ENCODE measurements at places on chromosomes 7 and 10.

GRCh38 chr10:131169146-131169545 lies 142.4 kb downstream of the TCERG1L start:
- H3K27ac ChIP-seq = no peak overlapping the region
- no peaks in the 10 kb centered on the region for H3K36me3 ChIP-seq
- H3K4me3 ChIP-seq = no peak overlapping the region
- no peak for DNase-seq
- no peaks in the 10 kb centered on the region for H3K27me3 ChIP-seq
- H3K4me1 ChIP-seq = no peaks in the 10 kb centered on the region

- peak overlapping the region; percentile 52 for H3K27ac ChIP-seq
- no peaks in the 10 kb centered on the region for H3K4me1 ChIP-seq
- H3K36me3 ChIP-seq = no peaks in the 10 kb centered on the region
- H3K27me3 ChIP-seq = no peaks in the 10 kb centered on the region
- H3K4me3 ChIP-seq = no peak overlapping the region
These were observed 123.4 kb downstream of the NEURL1 start for GRCh38 chr10:103616705-103617601.

GRCh38 chr7:157928808-157929425 lies 592.1 kb downstream of the DNAJB6 start:
- H3K27ac ChIP-seq = no peak overlapping the region
- peaks cover 9% of the 10 kb centered on the region for H3K36me3 ChIP-seq
- H3K4me3 ChIP-seq = no peak overlapping the region
- H3K27me3 ChIP-seq = no peaks in the 10 kb centered on the region

- no peaks in the 10 kb centered on the region for H3K4me1 ChIP-seq
- H3K27ac ChIP-seq = no peak overlapping the region
- DNase-seq = no peak
- no peak overlapping the region for H3K4me3 ChIP-seq
- no peaks in the 10 kb centered on the region for H3K27me3 ChIP-seq
These were observed 1247.8 kb upstream of the SORCS1 start for GRCh38 chr10:108412323-108412722.

DNA sequence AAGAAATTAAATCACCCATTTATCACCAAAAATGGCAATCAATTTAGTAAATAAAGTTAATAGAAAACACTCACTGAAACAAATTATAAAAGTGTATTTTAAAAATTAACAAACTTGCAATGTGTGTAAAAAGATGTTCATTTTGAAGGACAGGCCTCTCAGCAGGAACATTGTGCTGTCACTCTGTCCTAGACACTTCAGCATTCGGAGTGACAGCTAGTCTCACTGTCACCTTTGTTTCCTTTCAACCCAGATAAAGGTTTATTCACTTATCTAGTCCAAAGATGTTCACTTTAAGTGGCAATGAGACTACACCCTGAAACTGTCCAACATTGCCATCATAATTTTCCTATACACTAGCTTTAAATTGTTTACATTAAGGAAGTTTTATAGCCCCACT lies 91.9 kb upstream of the PLXDC2 start:
- no peaks in the 10 kb centered on the region for H3K27me3 ChIP-seq
- H3K4me3 ChIP-seq = no peak overlapping the region
- H3K36me3 ChIP-seq = no peaks in the 10 kb centered on the region
- DNase-seq = no peak
- no peak overlapping the region for H3K27ac ChIP-seq

DNA sequence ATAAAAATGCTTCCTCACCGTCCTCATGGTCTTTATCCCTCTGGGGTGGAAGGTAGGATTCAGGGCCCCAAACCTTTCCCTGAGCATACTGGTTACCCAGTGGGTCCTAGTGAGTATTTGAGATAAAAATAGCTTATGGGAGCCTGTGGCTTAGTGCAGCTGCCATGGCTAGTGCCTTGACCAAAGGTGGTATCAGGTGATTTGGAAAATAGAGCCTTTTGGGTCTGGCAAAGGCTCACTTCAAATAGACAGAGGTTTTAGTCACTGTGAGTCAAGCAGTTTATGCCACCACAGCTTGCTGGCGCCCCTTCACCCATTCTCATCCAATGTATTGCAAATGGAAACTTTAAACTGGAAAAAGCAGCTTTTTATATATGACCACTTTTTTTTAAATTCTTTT lies 30.4 kb downstream of the PLAU start:
- peaks cover 6% of the 10 kb centered on the region for H3K27me3 ChIP-seq
- H3K27ac ChIP-seq = no peak overlapping the region
- H3K36me3 ChIP-seq = no peaks in the 10 kb centered on the region
- peaks cover 6% of the 10 kb centered on the region for H3K4me1 ChIP-seq
- H3K4me3 ChIP-seq = no peak overlapping the region
- DNase-seq = no peak

GRCh38 chr7:131302876-131303707 lies 24.6 kb upstream of the MKLN1 start:
- H3K27ac ChIP-seq = no peak overlapping the region
- no peak overlapping the region for H3K4me3 ChIP-seq
- no peaks in the 10 kb centered on the region for H3K27me3 ChIP-seq
- H3K4me1 ChIP-seq = no peaks in the 10 kb centered on the region
- peaks cover 4% of the 10 kb centered on the region for H3K36me3 ChIP-seq

- H3K27ac ChIP-seq = no peak within 1 kb of the TSS
- peaks cover 71% of the 10 kb centered on the region for H3K27me3 ChIP-seq
- peaks cover 8% of the 10 kb centered on the region for H3K4me1 ChIP-seq
- peak; percentile 7 for DNase-seq
- peak within 1 kb of the TSS; percentile 71 for H3K4me3 ChIP-seq
These were observed at the start of gene HTRA1 for GRCh38 chr10:122461367-122461728. TSS of gene HTRA1 (plus strand) at chr10:122461553. CDS start at chr10:122461653, 100 bp downstream.

DNA sequence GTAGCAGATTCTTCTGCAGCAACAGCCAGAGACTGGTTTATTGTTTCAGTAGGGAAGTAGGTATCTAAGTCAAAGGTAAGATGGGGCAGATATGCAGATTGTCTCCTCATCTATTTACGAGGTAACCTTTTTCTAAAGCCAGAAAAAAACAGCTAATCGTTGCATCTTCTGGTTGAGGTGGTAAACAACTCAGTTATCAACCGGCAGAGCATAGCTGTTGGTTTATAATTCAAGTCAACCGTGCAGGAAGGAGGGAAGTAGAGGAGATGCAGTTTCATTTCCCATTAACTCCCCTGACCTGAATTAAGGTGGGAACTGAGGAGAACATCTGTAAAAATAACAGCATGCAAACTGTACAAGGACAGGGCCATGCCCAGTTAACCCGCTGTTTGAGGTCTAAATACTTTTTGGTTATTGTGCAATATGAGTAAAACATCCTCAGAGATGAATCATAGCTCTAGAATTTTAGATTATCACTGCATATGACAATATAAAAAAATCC lies 156.5 kb upstream of the ITGB1 start:
- H3K27ac ChIP-seq = peak overlapping the region; percentile 26
- H3K4me3 ChIP-seq = peak overlapping the region; percentile 2
- H3K27me3 ChIP-seq = no peaks in the 10 kb centered on the region
- no peaks in the 10 kb centered on the region for H3K36me3 ChIP-seq

GRCh38 chr10:9023206-9023605 lies 968.7 kb downstream of the GATA3 start:
- H3K4me1 ChIP-seq = peaks cover 86% of the 10 kb centered on the region
- peaks cover 14% of the 10 kb centered on the region for H3K36me3 ChIP-seq
- DNase-seq = no peak
- no peak overlapping the region for H3K4me3 ChIP-seq
- no peaks in the 10 kb centered on the region for H3K27me3 ChIP-seq

DNA sequence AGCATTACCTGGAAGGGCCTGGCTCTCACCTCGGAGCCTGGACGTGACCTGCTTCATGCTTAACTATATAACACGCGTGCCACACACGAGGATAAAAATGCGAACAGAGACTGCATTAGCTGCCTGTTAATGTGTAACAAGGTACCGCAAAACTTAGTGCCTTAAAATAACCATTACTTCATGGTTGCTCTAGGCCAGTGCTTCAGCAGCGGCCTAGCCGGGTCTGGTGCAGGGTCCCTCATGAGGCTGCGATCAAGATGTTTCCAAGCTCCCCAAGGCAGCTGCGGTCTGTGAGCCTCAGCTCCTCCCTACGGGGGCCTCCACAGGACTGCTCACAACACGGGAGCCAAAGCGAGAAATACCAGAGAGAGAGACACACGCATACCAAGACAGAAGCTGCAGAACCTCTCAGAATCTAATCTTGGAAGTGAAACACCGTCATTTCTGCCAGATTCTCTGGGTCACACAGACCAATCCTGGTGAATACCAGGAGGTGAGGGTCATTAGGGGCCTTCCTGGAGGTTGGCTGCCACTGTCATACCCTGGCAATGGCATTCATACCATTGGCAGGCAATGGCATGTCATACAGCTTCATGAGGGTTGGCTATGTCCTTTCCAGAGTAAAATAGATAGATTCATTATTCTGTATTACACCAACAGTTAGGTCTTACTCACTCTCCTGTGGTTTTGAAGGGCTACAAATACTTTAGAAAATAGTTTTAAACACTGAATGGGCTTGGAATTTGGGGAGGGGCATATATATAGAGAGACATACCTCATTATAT lies 94.5 kb downstream of the HIPK2 start:
- peak overlapping the region; percentile 14 for H3K4me3 ChIP-seq
- no peaks in the 10 kb centered on the region for H3K27me3 ChIP-seq
- peaks cover 33% of the 10 kb centered on the region for H3K36me3 ChIP-seq
- peaks cover 72% of the 10 kb centered on the region for H3K4me1 ChIP-seq

DNA sequence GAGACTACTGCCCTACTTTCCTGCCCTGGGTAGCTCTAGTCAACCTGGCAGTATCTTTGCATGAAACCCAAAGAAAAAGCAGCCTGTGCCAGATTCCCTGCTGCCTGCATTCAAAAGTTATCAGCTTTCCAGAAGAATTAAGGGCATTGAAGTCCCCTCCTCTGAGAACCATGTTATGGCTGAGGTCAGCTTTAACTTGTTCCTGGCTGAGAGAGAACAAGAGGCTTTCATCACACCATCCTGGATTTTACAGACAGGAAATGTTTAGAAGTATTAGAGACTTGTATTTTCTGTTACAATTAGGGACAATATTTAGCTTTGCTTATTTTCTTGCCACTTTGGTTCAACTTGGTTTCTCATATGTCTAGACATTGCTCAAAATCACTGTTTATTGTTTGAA lies 238.8 kb downstream of the ARL4A start:
- no peak overlapping the region for H3K27ac ChIP-seq
- DNase-seq = no peak
- H3K4me1 ChIP-seq = no peaks in the 10 kb centered on the region
- no peak overlapping the region for H3K4me3 ChIP-seq
- H3K36me3 ChIP-seq = no peaks in the 10 kb centered on the region

GRCh38 chr7:102155821-102156441 lies 130.7 kb upstream of the SH2B2 start:
- peaks cover 2% of the 10 kb centered on the region for H3K36me3 ChIP-seq
- no peak overlapping the region for H3K27ac ChIP-seq
- no peak for DNase-seq
- no peaks in the 10 kb centered on the region for H3K27me3 ChIP-seq
- H3K4me3 ChIP-seq = no peak overlapping the region
- no peaks in the 10 kb centered on the region for H3K4me1 ChIP-seq

GRCh38 chr7:138459413-138460175 lies 465 bp upstream of the TRIM24 start:
- peaks cover 29% of the 10 kb centered on the region for H3K4me1 ChIP-seq
- peaks cover 7% of the 10 kb centered on the region for H3K36me3 ChIP-seq
- no peaks in the 10 kb centered on the region for H3K27me3 ChIP-seq

- peaks cover 20% of the 10 kb centered on the region for H3K4me1 ChIP-seq
- H3K27ac ChIP-seq = peak overlapping the region; percentile 76
- peaks cover 25% of the 10 kb centered on the region for H3K36me3 ChIP-seq
- no peaks in the 10 kb centered on the region for H3K27me3 ChIP-seq
These were observed 155.5 kb downstream of the RNF216 start for GRCh38 chr7:5625938-5626337.

DNA sequence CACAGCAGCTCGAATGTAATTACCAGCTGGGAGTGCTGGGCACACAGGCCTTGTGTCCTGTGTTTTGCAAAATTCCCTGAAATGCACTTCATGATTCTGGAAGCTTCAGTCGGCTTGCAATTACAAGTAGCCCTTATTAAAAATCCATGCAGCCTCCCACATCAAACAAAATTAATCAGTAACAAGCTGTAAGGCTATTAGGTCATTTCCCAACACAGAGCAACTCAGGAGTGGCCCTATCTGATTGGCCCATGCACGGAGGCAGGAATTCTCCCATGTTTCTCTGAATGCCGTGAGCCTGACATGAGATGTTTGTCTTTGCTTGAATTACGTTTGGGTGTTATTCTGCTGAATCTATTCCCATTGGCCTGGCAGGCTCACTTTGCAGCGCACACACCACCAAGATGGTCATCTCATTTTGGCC lies 36.9 kb downstream of the FOXL3 start:
- H3K4me3 ChIP-seq = no peak overlapping the region
- H3K27me3 ChIP-seq = peaks cover 1% of the 10 kb centered on the region
- no peak for DNase-seq
- H3K36me3 ChIP-seq = no peaks in the 10 kb centered on the region

DNA sequence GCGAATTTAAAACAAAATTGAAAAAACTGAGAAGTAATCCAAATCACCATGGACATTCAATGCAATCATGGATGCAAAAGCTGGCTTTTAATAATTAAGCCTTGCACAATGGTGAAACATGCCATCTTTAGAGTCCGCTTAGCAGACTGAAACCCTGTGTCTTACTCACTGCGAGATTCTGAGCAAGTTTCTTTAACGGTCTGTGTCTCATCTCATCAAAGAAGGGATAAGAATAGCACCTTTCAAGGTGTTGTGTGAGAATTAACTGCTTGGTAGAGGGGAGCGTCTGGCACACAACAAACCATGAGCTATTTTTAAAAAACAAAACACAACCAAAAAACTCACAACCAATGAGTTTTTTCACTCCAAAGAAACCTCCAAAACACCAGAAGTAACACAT lies 21.4 kb downstream of the ACBD7 start:
- no peaks in the 10 kb centered on the region for H3K4me1 ChIP-seq
- H3K27me3 ChIP-seq = peaks cover 2% of the 10 kb centered on the region
- no peak overlapping the region for H3K4me3 ChIP-seq
- no peak for DNase-seq

DNA sequence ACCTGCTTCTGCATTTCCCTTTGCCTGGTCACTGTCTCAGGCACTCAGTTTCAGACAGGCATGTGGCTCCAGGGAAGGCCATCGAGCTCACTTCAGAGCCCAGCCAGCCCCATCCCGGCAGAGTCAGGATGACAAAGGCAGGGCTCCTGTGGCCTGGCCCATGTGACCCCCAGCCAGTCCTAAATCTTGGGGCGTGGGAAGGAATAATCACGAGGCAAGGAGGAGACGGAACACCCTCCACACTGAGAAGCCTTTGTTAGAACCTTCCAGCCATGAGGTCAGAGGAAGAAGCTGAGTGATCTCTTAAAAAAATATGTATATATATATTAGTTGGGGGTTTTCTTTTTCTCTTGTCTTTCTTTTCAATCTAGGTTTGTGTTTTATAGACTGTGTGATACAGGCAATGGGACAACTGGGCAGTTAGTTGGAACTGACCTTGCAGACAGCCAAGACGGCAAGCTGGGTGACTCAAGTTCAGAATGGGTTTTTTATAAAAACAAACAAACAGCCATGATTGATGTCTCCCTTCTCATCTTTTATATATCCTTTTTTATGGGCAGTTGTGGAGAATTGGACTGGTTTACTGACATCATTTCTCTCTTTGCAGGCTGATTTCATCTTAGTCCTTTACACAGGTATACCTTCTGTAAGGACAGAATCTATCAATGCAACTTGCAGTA lies 60.8 kb downstream of the CHN2 start:
- H3K36me3 ChIP-seq = no peaks in the 10 kb centered on the region
- H3K4me1 ChIP-seq = peaks cover 1% of the 10 kb centered on the region
- H3K27me3 ChIP-seq = peaks cover 2% of the 10 kb centered on the region
- no peak overlapping the region for H3K27ac ChIP-seq

Measured in activated naive CD8-positive, alpha-beta T cell treated with anti-CD3 and anti-CD28 coated beads, Interleukin-2, amount 50 U/mL, for 24 hours (primary cell).